CMK (cell line): ENCODE measurements at places on chromosomes 3 and 15.

- no peak for DNase-seq
Observed at GRCh38 chr15:66764072-66764786, 62.2 kb downstream of the SMAD6 start.

DNA sequence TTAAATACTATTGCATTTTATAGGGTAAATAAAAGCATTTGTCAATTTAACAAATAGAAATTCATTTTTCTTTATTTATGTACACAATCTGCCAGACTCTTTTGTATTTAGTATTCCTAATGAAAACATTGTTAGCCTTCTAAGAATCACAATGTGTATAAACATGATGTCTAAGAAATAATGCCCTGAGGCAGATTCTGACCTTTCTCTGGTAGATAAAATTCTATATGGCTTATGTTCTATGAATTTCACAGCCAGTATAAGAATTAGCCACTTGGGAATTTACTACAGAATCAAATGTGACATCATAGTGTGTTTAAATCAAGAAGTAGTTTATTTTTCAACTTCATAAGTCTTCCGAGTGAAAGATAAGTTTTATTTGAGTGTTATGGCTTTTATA is 457.4 kb downstream of the ZIC1 start:
- DNase-seq = no peak

DNA sequence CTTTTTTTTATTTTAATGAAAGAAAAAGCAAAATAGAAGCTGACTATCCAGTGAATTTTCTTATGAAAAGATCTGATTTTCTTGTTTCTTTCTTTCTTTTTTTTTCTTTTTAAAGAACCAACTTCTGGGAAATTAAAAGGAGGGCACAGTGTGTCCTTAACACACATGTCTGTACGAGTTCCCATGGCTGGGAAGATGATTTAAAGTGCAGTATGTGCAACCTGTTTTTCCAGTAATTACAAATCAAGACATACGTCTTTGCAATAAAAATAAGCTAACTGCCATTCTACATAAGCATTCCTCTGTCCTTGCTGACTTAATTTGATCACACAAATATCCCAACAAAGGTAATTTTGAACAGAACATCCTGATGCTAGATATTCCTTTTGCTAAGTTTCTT is 416.1 kb downstream of the ROBO1 start:
- no peak for DNase-seq

GRCh38 chr3:66648975-66649374 is 148.2 kb upstream of the LRIG1 start:
- no peak for DNase-seq

DNA sequence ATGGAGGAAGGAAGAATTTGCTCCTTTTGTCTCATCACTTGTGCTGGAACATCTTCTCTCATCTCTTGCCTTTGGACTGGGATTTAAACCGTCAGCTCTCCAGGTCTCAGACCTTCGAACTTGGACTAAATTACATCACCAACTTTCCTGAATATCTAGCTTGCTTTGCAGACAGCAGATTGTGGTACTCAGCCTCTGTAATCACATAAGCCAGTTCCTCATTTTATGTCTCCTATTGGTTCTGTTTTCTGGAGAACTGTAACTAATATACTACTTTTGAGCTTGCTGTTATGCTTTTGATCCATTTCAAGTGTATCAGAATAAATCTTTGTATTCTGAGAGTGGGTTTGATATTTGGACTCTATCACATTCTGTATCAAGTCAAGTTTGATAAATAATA is 164.3 kb upstream of the VEPH1 start:
- no peak for DNase-seq

DNA sequence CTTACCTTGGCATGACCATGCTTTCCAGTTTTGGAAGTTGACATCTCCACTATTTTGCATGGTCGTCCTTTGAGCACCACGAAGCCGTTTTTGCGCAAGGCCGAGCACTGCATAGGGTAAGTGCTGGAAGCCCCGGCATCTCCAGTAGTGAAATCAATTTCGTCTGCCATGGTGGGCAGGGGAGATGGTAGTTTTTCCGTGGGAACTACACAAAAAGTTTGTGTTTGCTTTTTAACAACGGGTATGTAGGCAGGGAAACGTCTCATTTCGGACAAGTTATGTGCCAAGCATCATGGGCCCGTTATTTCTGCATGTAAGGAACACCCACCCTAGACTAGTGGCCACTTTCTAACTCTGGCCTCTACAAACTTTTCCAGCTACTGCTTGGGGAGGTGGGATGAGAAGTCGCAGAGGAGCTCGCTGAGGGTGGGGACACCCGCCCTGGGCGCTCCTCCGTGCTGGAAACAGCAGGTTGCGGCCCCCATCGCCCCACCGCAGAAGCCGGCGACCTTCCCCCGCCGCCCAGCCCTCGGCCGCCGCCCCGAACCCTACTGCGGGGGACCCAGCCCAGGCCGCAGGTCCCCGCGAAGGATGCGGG is 701 bp downstream of the EIF5A2 start:
- DNase-seq = no peak

DNA sequence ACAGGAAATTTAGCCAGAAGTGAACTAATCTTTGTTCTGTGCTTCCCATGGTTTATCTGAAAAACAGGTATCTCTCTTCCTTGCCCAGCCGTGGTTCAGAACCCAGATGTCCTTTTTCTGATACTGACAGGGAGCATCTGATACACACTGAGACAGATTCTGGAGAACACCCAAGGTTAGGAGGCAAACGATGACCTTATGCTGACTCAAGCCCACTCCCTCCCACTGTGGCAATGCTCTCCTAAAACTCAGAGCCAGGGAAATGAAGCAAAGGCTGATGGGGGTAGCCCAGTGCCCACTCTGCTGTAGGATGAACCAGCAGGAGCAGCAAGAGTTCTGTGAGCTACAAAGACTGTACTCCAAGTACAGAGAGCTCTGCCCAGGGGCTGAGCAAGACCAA is 225.1 kb downstream of the NTRK3 start:
- DNase-seq = no peak

GRCh38 chr15:85889956-85890619 is 95.4 kb upstream of the KLHL25 start:
- DNase-seq = no peak

- no peak for DNase-seq
Observed at GRCh38 chr3:157861076-157861765, 245.0 kb downstream of the SHOX2 start.

GRCh38 chr3:39187372-39188155 is 4.8 kb downstream of the XIRP1 start:
- no peak for DNase-seq

DNA sequence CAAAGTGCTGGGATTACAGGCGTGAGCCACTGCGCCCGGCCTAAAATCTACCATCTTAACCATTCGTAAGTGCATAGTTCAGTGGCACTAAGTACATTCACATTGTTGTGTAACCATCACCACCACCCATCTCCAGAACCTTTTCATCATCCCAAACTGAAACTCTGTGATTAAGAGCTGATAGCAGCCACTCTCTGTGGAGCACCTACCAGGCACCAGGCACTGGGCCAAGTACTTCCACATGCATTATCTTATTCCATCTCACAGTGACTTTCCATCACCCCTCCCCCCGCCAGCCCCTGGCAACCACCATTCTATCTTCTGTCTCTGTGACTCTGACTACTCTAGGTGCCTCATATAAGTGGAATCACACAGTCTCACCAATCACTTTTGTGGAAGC is 2.3 kb upstream of the INSYN1 start:
- no peak for DNase-seq

GRCh38 chr15:75599401-75599800 is 20.3 kb upstream of the PTPN9 start:
- DNase-seq = no peak
